ENCODE measurements at places on chromosomes 3 and 15.

DNA sequence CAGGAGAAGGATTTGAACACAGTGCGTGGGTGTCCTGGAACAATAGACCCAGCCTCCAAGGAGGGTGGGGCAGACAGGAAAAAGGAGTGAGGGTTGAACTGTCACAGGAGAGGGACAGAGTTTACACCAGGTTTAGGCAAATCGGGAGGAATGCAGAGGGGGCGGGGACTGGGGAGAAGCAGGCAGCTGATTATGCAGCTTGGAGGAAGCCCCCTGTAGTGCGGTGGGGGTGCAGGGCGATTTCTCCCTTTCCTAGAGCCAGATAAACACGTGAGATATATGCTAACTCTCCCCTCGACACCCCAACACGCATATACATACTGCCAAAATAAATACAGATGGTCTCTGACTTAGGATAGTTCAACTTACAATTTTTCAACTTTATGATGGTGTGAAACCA, 108.6 kb upstream of the PRR20G start:
- DNase-seq, result no peak

GRCh38 chr15:26115229-26115943, 252.3 kb upstream of the ATP10A start:
- no peak for DNase-seq

- DNase-seq, result no peak
These were observed 145.8 kb downstream of the LPP start for GRCh38 chr3:188299708-188300107.

DNA sequence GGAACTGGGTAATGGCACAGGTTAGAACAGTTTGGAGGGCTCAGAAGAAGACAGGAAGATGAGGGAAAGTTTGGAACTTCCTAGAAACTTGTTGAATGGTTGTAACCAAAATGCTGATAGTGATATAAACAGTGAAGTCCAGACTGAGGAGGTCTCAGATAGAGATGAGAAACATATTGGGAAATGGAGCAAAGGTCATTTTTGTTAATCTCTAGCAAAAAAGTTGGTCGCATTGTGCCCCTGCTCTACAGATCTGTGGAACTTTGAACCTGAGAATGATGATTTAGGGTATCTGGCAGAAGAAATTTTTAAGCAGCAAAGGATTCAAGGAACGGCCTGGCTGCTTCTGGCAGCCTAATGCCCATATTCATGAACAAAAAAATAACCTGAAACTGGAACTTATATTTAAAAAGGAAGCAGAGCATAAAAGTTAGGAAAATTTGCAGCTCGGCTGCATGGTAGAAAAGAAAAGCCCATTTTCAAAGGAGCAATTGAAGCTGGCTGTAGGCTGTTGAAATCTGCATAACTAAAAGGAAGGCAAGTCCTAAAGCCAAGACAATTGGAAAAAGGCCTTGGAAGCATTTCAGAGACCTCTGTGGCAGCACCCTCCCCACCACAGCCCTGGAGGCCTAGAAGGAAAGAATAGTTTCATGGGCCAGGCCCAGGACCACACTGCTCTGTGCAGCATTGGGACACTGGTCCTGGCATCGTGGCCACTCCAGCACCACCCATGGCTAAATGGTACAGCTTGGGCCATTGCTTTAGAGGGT, 182.6 kb upstream of the CD96 start:
- no peak for DNase-seq

GRCh38 chr3:50316657-50317242, 5.8 kb downstream of the HYAL2 start:
- no peak for DNase-seq

DNA sequence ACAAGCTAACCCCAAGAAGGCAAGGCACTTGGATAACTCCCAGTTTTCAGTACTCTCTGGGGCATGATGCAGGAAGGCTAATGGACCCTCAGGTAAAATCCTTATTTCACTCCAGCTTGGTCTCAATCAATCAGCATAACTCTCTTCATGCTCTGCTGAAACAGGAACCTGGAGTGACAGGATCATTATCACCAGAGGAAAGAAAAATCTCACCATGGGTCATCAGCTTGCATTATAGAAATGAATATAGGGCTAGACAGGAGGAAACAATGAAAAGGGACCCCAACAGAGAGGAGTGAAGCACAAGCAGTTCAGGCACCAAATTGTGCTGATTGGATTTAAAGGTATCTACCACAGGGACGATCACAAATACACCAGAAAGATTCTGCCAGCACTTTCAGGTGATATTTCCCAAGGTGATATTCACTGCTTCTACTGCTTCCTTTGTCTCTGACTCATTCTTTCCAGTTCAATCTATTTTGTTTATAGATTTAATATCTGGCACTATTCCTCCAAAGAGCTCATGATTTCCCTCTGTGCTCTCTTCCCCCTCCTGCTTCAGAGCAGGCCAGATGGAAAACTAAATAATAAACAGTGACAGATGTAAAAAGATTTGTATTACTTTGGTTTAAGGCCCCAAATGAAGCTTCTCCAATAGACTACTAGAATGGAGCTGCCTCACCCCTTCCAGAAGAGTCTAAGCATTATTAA, 22.9 kb upstream of the THUMPD3 start:
- DNase-seq, result no peak

DNA sequence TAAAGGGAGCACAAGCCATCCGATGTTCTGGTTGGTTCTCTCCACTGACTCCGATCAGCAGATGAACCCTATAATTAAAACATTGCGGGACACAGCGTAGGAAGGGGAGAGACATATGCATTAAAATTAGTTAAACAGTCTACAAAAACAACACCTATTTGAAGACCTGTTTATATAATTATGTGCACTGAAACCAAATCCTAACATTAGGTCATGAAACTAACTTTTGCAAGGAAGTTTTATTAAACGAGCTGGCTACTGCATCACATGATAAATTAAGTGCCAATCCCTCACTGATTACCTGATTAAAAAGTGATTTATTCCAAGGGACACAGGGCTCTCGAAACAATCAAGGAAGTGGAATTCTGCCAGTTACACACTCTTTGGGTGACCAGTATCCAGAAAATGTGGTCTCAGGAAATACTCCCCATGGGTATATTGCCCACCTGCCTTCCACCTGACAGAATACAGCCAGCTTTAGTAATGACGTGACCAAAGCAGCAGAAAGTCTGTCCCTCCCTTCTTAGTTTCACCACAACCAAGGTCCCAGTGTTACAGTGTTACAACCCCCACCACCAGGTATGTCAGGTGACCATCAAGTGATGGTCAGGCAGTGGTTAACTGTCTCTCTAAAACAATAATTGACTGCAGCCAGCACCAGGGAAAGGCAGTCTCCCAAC, 69.5 kb downstream of the HERC1 start:
- DNase-seq, result no peak

GRCh38 chr3:48042071-48042760, 26.0 kb upstream of the MAP4 start:
- DNase-seq, result no peak

- DNase-seq, result no peak
These were observed 271.5 kb upstream of the TBL1XR1 start for GRCh38 chr3:177468816-177469215.

DNA sequence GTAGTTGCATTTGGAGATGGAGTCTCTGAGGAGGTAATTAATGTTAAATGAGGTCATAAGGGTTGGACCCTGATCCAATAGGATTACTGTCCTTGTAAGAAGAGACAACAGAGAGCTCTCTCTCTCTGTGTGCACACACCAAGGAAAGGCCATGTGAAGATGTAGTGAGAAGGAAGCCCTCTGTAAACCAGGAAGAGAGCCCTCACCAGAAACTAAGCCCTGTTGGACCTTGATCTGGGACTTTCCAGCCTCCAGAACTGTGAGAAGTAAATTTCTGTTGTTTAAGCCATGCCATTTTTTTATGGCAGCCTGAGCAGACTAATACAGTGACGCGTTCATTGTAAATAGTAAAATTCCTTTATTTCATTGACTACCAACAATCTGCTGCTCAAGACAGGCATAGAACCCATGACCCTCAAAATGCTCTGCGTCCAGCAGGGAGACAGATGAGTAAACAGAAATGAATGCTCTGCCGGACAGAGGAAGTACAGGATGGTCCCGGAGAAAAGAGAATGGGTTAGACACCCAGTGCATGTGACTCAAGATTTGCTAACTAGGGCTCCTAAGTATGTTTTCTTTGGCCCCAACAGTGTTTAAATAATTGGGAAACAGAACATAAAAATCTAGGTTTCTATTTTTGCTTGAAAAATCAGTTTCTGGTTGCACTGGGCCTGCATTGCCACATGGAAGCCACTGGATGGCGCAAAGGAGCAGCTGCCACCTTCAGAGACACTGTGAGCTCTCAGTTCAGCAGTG, 37.9 kb upstream of the TNFAIP8L3 start:
- DNase-seq, result no peak

DNA sequence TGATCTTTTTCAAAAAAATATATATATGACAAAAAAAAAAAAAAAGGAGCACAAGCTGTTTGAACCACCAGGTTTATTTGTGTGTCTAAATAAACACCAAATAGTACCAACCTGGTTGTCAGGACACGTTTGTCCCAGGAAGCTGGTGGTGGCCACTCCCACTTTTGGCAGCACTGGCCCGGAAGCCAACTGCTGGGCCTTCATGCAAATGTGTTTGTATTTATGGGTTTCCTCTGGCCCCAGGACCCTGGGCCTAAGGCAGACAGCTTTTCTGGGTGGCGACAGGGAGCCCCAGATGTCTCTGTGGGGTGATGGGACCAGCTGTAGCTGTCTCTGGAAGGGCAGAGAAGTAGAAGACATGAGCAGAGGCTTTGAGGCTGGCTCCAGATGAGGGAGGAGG, 31.6 kb downstream of the PRKCD start:
- DNase-seq, result no peak

DNA sequence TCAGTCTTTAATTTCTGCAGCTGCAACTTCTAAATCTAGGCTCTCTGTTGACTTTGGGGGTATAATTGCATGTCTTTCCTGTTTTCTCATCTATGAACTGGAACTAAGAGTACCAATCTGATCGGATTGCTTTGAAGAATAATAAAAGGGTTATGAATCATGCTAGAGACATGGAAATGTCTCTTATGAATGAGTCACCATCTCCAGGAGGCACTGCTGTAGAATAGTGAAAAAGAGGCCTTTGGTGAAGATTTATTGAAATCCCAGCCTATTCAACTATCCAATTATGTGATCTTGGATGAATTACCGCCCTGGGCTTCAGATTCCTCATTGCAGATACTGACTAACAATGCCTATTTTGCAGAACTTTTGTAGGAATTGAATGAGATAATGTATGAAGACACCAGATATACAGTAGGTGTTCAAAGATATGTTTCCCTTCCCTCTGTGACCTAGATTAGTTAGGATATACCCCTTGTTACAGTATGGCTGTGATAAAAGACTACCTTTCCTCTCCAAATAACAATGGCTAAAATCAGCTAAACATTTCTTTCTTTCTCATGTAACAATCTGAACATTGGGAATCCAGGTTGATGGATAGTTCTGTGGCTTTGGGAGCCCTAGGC, 11.5 kb upstream of the CMTM8 start:
- DNase-seq, result no peak

- DNase-seq, result no peak
These were observed 8.6 kb downstream of the ZIC1 start for GRCh38 chr3:147417551-147418295.

- no peak for DNase-seq
These were observed 11.9 kb downstream of the SCAMP5 start for GRCh38 chr15:75007216-75007615.

- DNase-seq, result no peak
These were observed 401 bp downstream of the RAMAC start for GRCh38 chr15:82986442-82986780.

DNA sequence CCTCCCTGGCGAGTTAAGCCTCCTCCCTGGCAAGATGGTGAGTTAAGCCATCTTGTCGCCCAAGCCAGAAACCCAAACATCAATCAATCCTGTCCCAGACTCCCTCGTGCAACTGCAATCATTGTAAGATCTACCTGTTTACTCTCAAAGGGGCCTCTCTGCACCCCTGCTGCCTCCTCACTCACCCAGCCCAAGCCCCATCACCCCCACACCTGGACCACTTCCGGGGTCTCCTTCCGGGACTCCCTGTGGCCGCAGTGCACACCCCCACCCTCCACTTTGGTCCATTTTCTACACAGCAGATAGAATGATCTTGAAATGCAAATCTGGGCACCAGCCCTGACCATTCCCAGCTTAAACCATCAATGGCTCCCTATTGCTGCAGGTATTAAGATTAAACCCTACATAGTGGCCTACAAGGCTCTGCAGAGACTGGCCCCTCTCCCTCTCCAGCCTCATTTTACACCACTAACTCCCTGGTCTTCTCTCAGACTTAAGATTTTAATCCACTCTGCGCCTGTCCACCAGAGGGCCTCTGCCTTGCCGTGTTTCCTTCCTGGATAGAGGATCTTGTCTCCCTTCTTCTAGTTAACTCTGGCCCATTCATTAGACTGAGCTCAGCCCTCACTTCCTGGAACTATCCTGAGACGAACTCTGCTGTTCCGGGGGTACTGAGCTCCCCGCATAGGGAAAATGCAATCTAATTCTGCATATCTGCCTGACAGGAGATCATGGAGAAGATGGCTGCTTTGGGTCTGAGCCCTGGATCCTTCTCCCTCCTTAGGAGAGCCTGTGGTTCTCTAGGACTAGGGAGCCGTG, 41.9 kb upstream of the SLC6A1 start:
- DNase-seq, result peak; percentile 19

GRCh38 chr3:99016452-99016851, 115.0 kb upstream of the DCBLD2 start:
- DNase-seq, result no peak
